NT2/D1 (cell line): ENCODE measurements at places on chromosomes 16 and 17.

DNA sequence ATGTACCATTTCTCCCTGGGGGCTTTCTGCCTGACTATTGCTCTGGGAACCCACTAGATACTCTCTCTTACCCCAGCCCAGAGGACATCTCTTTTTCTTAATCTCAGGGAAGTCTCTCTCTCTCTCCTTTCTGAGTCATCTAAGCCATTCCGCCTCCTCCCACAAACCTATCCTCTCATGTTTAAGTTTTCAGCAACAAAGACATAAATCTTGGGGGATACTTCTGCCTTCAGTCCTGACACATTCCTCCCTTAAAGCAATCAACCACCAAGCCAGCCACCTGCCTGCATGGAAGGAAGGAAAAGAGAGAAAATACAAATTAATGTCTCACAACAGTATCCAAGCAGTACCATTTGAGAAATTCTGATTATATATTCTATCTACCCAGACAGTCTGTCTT, 128.8 kb downstream of the HS3ST2 start:
- DNase-seq, result no peak

- DNase-seq, result no peak
Measured at GRCh38 chr16:48899500-48899899, 289.5 kb upstream of the N4BP1 start.

DNA sequence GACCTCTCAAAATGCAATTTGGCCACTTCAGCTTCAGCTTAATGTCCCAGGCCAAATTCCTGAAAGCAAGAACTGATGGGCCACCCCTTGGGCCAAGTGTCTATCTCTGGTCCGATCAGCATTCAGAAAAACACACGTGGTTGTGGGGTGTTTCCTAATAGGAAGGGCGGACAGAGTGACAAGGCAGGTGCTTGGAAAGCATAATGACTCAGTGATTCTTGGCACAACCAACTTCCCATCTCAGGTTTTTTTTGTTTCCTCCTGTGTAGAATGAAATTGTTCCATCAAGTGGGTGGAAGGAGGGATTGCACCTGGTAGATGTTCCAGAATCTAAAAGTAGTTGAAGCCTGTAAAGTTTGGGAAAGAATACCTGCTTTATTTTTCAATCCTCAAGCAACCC, 155.6 kb downstream of the HS3ST2 start:
- DNase-seq, result no peak

GRCh38 chr17:81932333-81932983, 4.6 kb downstream of the PYCR1 start:
- DNase-seq, result no peak

GRCh38 chr16:19382084-19382801, 35.4 kb upstream of the TMC5 start:
- DNase-seq, result no peak

- DNase-seq, result no peak
Measured at GRCh38 chr17:51029142-51029541, 91.5 kb downstream of the SPAG9 start.
